ENCODE measurements at places on chromosomes 3 and 15.

DNA sequence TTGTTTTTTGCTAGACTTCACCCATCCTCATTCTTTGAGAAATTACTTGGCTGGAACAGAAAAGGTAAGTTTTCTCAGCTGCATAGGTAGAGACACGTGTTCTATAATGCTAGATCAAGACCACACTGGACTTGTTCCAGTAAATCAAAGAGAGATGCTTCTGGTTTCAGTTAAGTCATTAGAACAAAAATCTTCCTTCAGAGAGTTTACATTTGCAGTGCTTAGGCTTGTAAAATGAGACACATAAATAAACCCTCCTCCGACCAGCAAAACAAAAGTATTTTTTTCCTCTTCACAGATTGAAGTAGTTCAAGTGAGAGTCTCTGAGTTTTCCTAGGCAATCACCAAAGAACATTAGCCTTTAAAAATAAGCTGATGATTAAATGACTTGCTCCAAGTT lies 87.3 kb upstream of the PROK2 start:
- DNase-seq, result no peak

- no peak for DNase-seq
Observed at GRCh38 chr3:35523838-35524237, 115.5 kb upstream of the ARPP21 start.

DNA sequence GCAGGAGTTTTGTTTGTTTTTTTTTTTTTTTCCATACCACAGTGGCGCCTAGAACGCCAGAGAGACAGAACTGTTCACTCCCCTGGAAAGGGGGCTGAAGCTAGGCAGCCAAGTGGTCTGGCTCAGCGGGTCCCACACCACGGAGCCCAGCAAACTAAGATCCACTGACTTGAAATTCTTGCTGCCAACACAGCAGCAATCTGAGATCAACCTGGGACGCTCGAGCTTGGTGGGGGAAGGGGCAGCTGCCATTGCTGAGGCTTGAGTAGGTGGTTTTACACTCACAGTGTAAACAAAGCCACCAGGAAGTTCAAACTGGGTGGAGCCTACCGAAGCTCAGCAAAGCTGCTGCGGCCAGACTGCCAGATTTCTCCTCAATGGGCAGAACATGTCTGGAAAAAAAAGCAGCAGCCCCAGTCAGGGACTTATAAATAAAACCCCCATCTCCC lies 29.8 kb downstream of the SPICE1 start:
- no peak for DNase-seq

- no peak for DNase-seq
Observed at GRCh38 chr3:134867277-134867676, 72.2 kb downstream of the EPHB1 start.

DNA sequence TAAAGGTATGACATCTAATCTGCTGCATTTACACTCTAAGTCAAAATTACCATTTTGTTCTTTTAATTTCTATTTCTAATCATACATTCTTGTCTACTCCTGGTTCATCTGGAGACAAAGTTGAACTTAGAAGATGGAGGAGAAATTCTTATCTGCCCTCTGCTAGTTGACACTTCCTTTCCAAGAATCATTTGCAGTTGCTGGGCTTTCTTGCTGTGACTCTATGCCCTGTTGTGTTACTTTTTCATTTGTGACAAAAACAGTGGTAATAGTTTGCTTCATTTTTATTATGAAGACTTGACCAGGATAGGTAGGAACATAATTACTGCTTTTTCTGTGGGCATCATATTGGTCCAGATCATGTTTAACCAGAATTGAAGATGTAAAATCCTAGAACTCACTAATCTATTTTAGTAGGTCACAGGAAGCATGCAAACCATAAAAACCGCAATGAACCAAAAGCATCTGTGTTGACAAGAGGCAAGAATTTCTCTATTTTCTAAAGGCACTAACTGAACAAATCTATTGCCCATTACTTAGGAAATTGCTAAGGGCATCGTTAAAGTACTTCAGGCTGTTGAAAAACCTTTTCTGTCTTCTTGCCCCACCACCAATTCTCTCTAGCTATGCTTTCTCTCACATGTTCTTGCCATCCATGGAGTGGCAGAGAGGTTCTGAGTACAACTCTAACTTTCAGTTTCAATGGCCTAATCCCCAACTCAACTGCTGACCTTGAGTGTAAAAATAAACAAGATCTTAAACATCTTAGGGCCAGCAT lies 4.2 kb upstream of the CCR2 start:
- DNase-seq, result no peak

All from C1 segment of cervical spinal cord (tissue), 14 donors.